ENCODE measurements at places on chromosomes 7 and 10.

- no peak for DNase-seq
Measured at GRCh38 chr10:48779077-48779476, 94.4 kb downstream of the WDFY4 start.

- no peak for DNase-seq
Measured at GRCh38 chr7:40468891-40469864, 334.4 kb downstream of the SUGCT start.

- DNase-seq = no peak
Measured at GRCh38 chr7:27155816-27156507, 513 bp downstream of the HOXA7 start.

- DNase-seq = no peak
Measured at GRCh38 chr7:149409895-149410294, 51.0 kb downstream of the ZNF777 start.

DNA sequence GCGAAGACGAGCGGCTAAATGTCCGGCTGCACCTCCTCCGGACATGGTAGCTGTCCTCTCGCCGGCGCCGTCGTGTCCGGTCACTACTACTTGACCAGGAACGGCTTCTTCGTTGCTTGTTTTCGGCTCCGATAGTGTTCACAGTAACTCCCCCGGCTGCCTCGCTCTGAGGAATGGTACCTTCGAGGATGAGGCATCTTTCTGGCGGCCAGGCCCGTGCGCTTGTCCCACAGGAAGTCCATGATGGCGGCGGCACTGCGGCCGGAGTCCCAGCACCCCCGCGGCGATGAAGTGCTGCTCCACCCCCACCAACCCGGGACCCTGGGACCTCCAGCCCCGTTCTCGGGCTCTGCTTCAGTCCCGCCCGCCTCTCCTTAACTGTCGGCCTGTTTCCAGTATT, 11.0 kb upstream of the CCDC126 start:
- DNase-seq = no peak

GRCh38 chr10:12470719-12471118, 121.4 kb downstream of the CAMK1D start:
- no peak for DNase-seq

DNA sequence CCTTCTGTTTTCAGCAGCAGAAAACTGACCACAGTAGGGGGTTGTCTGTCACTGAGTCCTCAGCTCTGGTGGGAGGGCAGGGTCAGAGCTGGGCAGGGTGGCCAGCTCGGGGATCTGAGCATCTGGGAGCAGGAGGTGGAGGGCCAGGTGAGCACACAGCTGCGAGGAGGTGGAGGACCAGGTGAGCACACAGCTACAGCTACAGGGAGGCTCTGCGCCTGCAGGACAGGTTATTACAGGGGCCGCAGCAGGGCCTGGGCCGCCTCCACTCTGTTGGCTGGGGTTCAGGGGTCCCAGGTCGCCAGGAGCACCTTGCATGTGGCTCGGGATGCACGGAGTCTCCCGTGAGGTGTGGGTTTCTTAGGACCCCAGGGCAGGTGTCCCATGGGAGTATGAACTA, 52.4 kb upstream of the PRKAR1B start:
- DNase-seq = no peak

DNA sequence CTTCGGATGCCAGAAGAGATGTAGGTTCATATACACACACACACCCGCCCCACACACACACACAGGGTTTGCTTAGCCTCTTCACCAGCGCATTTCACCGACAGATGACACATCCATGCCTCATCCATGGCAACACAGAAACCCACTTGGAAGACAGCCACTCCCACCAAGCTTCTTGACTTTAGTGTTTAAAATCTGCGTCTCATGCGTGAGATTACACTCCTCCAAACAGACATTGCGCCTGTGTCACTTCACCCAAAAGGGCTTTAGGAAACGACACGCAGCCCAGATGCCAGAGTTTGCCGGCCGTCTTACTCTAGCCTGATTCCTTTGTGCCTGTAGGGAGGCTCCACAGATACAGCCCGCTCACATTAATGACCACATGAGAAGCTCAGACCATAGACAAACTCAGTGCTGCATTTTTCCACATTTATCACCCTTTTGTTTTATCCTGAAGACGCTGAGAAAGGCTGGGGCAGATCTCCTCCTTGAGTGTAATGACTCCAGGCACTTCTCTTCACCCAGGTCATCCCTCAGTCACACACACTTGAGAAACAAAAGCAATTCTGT, 73.8 kb downstream of the DIP2C start:
- DNase-seq = no peak

DNA sequence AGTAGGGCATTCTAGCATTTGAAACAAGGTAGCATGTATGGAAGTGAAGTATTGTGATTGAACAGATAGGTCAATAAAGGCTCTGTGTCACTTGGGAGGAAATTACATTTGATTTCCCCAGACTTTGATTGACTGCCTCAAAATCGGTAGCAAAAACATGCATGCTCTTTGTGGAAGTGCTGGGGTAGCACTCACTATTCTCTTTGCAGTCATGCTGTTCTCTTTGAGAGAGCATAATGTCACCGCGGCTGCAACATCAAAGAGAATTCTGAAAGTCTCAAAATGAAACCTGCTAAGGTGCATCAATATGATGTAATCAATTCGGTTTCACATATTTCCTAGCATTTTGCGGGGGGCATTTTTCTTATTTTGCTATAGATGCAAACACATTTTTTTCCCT, 64.2 kb downstream of the ARMC3 start:
- DNase-seq = peak; percentile 2

- no peak for DNase-seq
Measured at GRCh38 chr7:94996369-94996768, 89.0 kb downstream of the PPP1R9A start.

DNA sequence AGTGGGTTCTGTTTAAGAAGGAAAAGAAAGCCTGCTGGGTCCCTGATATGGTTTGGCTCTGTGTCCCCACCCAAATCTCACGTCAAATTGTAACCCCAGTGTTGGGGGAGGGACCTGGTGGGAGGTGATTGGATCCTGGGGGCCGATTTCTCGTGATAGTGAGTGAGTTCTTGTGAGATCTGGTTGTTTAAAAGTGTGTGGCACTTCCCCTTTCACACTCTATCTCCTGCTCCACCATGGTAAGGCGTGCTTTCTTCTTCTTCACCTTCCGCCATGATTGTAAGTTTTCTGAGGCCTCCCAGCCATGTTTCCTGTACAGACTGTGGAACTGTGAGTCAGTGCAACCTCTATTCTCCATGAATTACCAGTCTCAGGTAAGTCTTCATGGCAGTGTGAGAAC, 42.6 kb downstream of the INPP5A start:
- DNase-seq = no peak

- no peak for DNase-seq
Measured at GRCh38 chr7:40874756-40875155, 740.0 kb downstream of the SUGCT start.

GRCh38 chr7:12211711-12212485, 804 bp downstream of the TMEM106B start:
- DNase-seq = peak; percentile 18

- DNase-seq = no peak
Measured at GRCh38 chr10:106938513-106938912, 226.0 kb downstream of the SORCS1 start.

GRCh38 chr7:132083126-132083525, 493.1 kb downstream of the PLXNA4 start:
- DNase-seq = no peak

GRCh38 chr7:5557920-5558401, 134.3 kb upstream of the TNRC18 start:
- DNase-seq = no peak

- peak; percentile 85 for DNase-seq
Measured at GRCh38 chr10:17206210-17206709, 4.8 kb upstream of the TRDMT1 start.

DNA sequence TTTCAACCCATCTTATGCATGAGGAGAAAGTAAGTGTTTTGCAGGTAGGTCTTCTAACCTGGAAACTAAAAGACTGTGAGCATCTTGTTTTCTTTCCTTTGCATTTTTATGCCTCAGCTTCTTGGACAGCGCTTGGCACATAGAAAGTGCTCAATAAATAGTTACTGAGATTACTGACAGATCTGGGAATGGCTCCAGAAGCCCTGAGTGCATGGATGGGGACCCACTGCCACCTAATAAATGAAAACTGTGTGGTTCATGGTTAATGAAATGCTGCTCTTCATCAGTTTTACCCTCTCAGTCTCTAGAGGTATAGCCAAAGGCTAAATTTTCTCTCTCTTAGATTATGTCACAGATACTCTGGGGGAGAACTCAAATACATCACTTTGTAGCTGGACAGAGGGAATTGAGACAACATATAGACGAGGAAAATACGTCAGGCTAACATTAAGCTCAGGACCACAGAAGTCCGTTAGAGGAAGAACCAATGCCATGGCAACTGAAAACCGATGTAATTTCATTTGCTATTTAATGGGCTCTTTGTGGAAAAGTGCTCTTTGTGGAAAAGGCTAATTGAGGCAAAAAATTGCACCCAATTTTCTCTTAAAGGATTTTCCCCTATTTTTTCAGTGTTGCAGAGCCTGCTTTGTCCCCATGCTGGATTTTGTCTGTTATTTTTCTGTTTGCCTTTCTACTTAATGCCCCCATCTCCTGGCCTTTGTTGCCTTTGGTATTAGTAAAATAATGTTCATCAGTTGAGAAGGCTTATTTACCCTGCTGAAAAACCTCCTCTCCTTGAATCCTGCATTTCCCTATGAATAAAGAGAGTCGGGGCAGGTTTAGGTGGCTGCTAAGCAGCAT, 17.8 kb downstream of the ASB4 start:
- DNase-seq = no peak

DNA sequence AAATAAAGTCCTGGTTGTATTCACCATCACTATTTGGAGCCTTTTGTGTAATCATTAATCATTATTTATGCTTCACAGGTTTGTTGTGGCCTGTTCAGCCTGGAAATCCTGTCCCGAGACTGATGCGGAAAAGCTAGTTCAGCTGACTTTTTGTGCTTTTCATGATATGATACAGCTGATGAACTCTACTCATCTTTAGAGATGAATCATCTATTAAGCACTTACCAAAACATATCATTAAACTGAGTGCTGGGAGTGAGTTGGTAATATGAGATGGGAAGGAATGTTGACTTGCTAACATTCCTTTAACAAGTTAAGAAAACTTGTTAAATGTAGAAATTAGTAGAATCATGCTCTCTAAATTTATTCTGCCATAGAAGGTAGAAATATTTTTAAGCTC, 53.0 kb downstream of the CROT start:
- DNase-seq = no peak

DNA sequence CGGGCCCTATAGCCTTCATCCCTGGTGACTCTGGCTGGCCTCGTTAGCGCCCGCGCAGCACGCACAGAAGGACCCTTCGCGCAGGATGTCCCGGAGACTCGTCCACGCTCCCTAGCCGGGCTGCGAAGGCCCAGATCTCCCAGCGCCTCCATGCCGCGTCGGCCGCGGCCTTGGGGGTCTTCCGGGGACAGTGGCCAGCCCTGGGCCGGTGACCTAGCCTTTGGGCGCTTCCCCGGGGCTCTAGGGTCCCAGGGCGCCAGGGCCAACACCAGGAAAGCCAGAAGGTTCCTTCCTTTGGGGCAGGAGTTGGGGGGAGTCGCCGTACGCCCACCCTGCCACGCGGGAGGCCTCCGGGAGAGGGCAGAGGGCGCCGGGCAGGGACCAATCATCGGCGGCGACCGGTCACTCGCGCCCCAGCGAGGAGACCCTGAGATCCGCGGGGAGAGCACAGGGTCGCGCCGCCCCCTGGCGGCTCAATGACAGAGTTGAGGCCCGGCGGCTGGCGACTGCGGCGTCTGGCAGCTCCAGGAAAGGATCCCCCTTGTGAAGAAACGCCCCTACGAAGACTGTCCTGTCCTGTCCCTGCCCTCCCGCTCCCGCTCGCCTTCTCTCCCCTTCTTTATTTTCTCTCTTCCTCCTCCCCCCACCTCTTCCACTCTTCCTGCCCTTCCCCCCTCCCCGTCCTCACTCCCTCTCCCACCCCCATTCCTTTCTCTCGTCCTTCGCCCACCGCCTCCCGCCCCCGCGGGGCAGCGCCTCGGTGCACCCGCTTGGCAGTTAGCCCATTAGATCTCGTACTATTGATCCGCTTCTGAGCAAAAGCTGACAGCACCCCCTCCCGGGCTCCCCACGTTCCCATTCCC, 62.3 kb upstream of the LBX1 start:
- DNase-seq = peak; percentile 60

- no peak for DNase-seq
Measured at GRCh38 chr7:156993925-156994235, 16.6 kb downstream of the MNX1 start.

- DNase-seq = no peak
Measured at GRCh38 chr10:24202181-24202570, 6.8 kb upstream of the KIAA1217 start.

DNA sequence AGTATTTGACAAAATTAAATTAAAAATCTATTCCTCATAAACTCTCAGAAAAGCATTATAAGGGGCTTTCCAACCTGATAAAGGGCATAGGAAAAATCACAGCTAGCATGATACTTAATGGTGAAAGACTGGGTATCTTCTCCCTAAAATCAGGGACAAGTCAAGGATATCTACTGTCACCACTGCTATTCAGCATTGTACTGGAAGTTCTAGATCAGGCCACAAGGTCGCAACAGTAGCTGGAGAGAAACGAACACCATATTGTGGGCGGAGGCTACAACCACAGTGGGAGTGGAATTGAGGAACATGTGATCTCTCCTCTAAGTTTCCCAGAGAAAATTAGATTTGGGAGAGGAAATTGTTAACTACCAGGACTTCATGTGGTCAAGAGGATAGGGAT, 70.0 kb upstream of the NAMPT start:
- no peak for DNase-seq

DNA sequence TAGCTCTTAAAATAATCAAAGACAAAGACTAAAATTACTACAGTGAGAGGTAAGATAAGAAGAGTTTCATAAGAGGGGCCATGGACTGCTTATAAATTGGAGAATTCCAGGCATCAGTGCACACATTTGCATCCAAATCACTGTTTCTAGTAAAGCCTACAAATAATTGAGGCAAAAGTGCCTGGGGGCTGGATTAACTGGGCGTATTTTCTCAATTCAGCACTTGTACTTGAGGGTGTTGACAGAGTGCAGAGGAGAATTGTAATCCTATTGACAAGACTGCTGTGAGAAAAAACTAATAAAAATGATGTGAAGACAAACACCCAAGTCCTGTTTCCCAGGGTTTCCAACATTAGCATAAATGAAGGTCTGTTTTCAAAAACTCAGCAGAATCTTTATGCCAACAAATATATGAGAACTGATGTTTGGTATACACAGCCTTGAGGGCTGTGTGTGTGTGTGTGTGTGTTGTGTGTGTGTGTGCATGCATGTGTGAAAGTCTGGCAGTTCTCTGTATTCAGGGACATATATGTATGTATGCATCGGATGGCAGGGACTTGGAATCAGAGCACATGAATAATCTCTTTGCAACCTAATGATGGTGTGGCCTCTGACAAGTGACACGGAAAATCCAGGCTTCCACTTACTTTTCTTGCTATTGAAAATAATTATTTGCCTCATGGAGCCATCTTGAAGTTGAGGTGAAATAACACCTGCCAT, 182.1 kb upstream of the CDC14C start:
- no peak for DNase-seq

DNA sequence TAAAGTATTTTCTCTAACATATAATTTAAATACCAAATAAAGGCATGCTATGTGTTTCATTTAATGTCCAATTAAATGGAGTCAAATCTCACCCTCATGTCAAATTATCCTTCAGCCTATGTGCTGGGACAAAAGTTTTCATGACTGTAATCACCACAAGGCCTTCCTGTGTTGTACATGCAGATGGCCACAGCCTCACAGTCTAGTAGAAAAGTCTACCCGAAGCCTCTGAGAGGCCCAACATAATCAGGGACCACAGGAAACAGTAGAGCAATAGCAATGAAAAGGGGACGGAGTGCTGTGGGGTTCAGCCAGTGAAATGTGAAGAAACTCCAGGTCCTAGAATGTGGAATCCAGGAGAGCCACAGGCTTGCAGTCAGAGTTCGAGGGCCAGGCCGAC, 140.2 kb upstream of the KLF6 start:
- DNase-seq = no peak

- no peak for DNase-seq
Measured at GRCh38 chr10:84265418-84265817, 20.6 kb downstream of the RGR start.
